A549 treated with Hydrocortisone at 1 μM for 4 hours (cell line): ENCODE measurements at places on chromosomes 5 and 9. TPM values are rescaled to one million over a fixed set of nuclear protein-coding genes. Genes with fewer than 3 reads are reported as not detected.

The HTR1A gene
- total RNA-seq = not detected in 5 replicates

The TARS1 gene
- 124 to 167 TPM (median 128 TPM) in 5 replicates for total RNA-seq

The RUFY1 gene
- 26.2 to 29.0 TPM (median 27.6 TPM) in 5 replicates for total RNA-seq

The CCL27 gene
- 0.28 to 0.30 TPM in 2 of 5 replicates, not detected in the others for total RNA-seq

The NTMT1 gene
- total RNA-seq = 85.6 to 101 TPM (median 90.1 TPM) in 5 replicates

The FAM200C gene
- 1.6 to 2.1 TPM (median 1.7 TPM) in 5 replicates for total RNA-seq
